T-helper 1 cell treated with Interleukin-12 subunit alpha and Interleukin-12 subunit beta and Interleukin-4 antibody, amounts not matched to agents 30 ng/mL and 1 ng/mL, for 36 hours (primary cell): ENCODE measurements at places on chromosomes 11 and 22. TPM values are rescaled to one million over a fixed set of nuclear protein-coding genes. Genes with fewer than 3 reads are reported as not detected.

TSPAN32 gene
- 21.6 and 23.1 TPM in 2 replicates for total RNA-seq

OR52I1 gene
- 0.07 TPM in 1 of 2 replicates, not detected in the other for total RNA-seq

MIOX gene
- total RNA-seq = 0.32 TPM in 1 of 2 replicates, not detected in the other

FJX1 gene
- 0.27 and 0.59 TPM in 2 replicates for total RNA-seq

MS4A15 gene
- total RNA-seq = not detected in 2 replicates

OR5A1 gene
- total RNA-seq = not detected in 2 replicates
